Stimulated activated CD4-positive, alpha-beta T cell treated with anti-CD3 and anti-CD28 coated beads, Interleukin-15, amount 100 ng/mL, for 48 hours (primary cell): ENCODE measurements at places on chromosomes 3 and 15.
A peak's percentile ranks its signal among the peaks of the same experiment; 100 is the strongest.

DNA sequence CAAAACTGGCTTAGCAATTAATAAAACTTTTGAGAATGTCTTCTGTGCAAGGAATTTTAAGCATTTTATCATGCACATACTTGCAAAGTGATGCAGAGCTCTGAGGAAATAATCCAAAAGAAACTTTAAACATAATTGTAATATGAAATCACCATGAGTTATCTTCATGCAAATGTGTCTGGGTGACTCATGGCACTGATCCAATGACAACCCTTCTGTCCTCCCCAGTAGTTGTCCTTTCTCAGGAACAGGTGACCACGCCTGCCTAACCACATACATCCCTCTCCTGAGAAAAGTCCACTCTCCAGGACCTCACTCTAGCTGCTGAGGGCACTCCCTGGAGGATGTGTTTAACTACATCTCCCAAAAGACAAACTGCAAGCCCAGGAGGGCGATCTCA is 530.6 kb upstream of the IL12A start:
- no peak for DNase-seq

- no peak for DNase-seq
Measured at GRCh38 chr3:61522626-61523025, 38.7 kb upstream of the PTPRG start.

DNA sequence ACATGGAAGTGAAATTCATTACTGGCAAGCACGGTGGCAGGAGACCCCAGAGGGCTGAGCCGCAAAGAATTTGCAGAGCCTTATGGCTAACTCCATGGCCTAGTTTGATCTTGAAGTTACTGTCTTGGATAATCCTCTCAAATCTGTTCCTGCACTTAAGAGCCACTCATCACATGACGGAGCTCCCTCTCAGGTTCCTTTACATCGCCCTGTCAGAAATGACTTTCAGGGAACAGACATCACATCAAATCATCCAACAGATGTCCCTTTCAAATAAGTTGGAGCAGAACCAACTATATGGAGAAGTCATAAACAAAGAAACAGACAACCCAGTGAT is 328.8 kb upstream of the THBS1 start:
- DNase-seq: no peak

- peak; percentile 18 for DNase-seq
Measured at GRCh38 chr3:193963808-193964516, 172.0 kb upstream of the HES1 start.
